Amniotic stem cell (primary cell): ENCODE measurements at places on chromosomes 2 and 18.

GRCh38 chr2:171909266-171909665, 13.0 kb upstream of the HAT1 start:
- DNase-seq: peak; percentile 40

DNA sequence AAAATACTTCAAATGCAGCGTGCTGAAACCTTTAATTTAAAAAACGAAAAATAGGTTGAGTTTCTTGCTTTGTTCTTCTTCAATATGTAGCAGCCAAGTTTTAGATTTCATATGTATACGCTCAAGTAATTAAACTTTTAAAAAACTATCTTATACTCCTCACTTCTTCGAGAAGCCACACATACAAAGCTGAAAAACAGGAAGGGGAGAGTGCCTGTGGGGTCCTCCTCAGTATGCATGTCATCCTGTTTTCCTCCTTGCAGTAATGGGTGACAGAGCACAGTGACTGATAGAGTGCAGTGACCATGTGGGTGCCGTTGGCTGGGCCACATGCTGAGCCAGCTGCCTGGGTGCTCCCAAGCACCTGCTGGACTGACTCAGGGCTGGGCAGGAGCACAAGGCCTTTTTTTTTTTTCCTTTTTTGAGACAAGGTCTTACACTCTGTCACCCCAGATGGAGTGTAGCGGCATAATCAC, 33.3 kb downstream of the UXS1 start:
- DNase-seq: no peak

DNA sequence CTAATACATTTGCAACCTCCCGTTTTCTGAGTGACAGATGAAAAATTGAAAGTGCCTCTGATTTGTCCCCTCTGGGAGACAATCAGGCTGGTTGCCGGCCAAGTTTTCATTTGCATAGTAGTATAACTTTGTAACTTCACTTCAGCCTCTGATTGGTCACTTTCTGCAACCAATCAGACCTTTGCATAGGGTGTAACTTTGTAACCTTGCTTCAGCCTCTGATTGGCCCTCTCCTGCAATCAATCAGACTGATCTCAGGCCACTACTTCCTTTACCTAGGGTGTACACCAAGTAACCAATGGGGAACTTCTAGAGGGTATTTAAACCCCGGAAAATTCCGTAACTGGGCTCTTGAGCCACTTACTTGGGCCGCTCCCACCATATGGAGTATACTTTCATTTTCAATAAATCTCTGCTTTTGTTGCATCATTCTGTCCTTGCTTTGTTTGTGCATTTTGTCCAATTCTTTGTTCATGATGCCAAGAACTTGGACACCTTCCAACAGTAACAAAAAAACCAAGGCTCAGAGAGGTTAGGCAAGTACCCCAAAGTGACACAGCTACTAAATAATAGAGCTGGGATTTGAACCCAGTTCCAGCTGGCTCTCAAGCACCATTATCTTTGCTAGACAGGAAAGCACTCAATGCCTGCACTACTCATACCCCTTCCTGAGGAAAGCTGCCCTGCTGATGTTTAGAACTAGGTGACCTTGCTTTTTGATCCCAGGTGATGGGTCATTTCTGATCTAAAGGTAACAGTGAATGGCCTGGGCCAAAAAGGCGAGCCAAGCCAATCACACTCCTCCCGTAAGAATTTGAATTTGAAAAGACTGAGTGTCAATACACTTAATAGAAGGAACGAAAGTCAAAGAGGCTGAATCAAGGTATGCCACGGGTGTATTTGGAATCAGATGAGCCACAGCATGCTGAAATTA, 10.9 kb upstream of the MYOM1 start:
- no peak for DNase-seq

DNA sequence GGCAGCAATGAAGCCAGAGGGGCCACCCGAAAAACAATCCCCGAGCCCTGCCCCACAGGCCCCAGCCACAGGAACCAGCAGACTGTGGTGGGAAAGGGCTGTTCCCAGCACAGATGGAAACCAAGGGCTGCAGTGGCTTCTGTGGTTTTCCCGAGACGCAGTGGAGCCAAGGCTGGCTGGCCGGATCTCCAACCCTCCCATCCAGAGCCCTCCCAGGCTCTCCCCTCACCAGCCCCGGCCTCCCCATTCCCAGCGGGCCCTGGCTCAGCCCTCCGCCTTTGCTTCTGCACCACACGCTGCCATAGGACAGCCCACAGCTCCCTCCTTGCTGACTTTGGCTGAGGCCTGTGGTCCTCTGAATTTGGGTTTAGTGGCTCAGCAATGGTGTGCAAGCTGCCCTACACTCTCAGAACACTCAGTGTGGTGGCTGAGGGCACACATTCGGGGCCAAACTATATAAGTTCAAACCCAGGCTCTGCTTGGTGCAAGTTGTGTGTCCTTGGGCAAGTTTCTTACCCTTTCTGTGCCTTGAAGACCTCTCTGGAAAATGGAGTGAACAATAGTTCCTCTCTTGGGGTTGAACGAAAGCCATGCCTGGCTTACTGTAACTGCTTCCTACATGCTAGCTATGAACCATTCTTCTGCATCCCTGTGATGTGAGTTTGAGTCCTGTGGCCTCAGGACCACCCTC, 200.1 kb downstream of the SMAD7 start:
- DNase-seq: no peak

GRCh38 chr2:127623388-127624319, 22.3 kb upstream of the GPR17 start:
- DNase-seq: no peak

DNA sequence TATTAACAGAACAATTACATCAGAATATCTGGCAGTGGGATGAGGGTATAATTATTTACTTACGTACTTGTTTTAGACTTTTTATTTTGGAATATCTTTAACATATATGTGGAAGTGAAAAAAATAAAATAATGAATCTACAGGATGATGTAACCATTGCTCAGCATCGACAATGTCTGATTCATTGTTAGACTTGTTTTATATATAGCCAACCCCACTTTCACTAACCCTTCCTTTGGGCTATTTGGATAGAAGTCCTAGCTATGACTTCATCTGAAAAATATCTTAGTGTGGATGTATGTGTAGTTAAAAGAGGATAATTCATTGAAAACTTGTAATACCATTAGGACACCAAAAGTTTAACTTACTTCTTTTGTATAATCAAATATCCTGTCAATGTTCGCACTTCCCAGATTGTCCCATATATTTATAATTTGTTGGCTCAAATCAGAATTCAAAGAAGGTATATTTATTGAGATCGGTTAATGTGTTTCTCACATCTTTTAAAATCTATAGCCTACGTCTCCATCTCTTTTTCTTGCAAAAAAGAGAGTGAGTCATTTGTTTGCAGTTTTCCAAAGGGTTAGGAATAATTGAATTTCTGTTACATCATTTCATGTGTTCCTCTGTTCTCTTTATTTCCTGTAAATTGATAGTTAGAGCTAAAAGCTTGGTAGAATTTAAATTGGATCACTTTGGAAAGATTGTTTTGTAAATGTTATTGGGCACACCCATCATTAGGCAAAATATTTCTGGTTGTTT, 506.1 kb upstream of the FAM98A start:
- peak; percentile 73 for DNase-seq

- no peak for DNase-seq
Measured at GRCh38 chr2:138221358-138221757, 257.1 kb downstream of the HNMT start.
